A549 (cell line): ENCODE measurements at places on chromosomes 11 and 22.

- no peak for DNase-seq
Measured at GRCh38 chr22:47196166-47196849, 433.9 kb downstream of the TBC1D22A start.

- no peak for DNase-seq
Measured at GRCh38 chr22:50104141-50104544, 14.3 kb downstream of the MOV10L1 start.

DNA sequence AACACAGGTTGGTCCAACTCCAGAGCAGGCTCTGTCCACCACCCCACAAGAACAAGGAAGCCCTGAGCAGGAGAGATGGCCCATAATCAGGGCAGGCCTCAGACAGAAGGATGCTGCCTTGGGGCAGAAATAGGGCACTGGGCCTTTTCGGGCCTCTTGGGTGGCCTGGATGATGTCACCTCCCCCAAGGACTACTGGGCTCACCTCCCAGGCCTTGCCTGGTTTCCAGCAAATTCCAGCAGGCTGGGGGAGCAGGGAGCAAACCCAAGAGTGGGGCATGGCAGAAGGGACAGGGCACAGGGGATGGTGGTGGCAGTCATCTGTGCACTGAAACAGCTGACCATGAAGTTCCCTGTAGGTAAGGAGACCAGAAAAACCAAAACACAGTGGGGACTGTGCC, 5.3 kb upstream of the NAA40 start:
- no peak for DNase-seq

GRCh38 chr11:113896156-113896879, 8.3 kb upstream of the HTR3B start:
- peak; percentile 22 for DNase-seq

DNA sequence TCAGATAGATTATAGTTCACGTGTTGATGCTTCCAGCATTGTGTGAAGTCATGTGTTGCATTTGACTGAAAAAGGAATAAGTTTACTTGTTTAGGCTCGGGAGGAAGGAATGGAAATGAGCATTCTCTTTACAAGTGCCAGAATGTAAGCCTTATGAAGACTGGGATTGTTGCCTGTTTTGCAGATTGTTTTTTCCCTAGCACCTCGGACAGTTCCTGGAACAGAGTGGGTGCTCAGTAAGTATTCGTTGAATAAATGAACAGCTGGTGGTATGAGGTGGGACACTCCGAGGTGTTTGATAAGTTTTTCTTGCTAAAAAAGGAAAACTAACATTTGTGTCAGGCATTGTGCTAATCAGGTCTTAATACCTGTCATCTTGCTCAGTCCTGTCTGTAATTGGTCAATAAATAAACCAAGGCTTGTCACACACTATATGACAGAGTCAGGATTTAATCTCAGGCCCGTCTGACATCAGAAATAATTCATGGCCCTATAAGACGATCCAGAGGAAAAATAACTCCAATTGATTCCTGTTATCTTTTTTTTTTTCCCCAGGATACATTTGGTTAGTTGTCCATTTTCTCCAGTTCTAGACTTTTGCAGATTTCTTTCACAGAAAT, 304.7 kb downstream of the NELL1 start:
- no peak for DNase-seq

DNA sequence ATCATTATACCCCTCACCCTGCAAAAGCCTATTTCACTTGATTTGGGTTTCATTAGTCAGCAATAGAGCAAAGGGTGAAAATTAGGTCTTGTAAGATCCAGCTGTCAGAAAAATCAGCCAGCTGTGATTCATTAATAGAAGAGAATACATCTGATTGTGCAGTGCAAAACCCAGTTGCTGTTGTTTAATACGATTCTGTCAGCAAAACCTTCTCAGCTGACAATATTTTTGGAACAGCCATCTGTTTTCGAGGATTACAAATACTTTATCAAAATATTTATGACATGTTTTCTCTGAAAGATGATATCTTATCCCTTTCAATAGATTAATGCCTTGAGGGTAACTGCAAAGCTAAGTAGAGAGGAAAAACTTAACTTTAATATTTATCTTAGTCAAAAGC, 1354.0 kb upstream of the RAG2 start:
- no peak for DNase-seq

- peak; percentile 53 for DNase-seq
Measured at GRCh38 chr11:3959015-3959902, 103.8 kb downstream of the STIM1 start.

DNA sequence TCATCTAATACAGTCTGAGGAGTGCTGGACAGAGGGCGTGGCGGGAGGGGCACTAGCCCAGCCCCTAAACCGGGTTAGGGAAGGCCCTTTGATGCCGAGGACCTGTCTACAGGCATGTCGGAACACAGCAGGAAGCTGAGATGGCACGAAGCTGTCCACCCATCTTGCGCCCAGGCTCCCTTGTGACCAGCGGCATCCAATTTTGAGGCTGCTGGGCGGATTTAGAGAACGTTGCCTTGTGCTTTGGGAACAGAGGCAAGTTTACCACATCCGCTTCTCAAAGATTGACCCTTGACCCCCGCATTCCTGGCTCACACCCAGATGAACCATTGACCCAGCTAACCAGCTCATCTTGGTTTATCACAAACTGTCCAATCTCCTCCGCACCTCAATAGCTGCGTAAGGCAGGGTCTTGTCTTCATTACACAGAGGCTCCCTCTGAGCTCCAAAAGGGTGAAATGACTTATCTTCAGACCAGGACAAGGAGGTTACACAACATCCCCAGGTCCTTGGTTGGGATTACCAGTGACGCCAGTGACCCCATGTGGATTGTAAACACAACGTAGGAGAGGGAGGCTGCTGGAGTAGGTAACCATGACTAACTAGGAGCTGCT, 4.5 kb downstream of the FAM83F start:
- peak; percentile 61 for DNase-seq

DNA sequence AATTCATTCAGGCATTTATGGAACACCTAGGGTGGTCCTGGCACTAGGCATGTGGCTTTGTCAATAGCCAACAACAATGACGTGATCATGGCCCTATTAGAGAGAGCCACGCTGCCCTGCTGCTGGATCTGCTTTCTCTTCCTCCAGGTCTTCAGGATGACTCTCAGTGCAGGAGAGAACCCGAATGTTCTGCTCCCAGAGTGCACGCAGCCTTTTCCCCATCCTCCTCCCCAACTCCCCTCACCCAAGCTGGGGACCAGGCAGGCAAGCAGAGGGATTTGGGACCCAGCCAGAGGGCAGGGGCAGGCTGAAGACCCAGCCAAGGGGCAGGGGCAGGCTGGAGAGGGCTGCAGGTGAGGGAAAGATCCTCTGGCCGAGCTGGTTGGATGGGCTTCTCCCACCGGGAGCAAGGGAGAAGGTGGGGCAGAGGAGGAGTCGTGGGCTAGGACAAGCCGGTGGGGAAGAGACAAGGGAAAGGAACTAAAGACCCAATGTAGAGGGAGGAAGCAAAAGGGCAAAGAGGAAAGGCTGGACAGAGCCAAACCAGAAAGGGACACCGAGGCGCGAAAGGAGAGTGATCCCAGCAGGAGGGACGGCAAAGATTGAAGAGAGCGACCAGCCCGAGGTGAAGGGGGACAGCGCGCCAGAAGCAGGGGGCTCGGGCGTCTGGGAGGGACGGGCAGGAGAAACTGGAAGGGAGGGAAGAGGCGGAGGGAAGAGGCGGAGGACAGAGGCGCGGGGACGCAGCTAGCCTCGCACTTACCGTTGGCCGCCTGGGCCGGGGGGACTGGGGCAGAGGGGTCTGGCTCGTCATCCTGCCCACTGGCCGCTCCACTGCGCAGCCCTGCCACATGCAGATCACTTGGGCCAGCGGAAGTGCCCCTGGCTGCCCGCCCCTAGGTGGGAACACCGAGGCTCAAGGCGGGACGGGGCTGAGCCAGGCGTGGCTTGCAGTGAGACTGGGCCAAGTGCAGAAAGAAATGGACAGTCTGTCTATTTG, at the start of gene KCTD14:
Gene KCTD14 (minus strand): TSS at position 880 of the 1,000 bp plus-strand sequence. CDS start 27 bp downstream, at position 853.
- DNase-seq, result no peak

- peak; percentile 60 for DNase-seq
Measured at GRCh38 chr11:34356913-34357700, 703 bp downstream of the ABTB2 start.

GRCh38 chr22:45533703-45534102, 31.0 kb downstream of the FBLN1 start:
- DNase-seq, result no peak

DNA sequence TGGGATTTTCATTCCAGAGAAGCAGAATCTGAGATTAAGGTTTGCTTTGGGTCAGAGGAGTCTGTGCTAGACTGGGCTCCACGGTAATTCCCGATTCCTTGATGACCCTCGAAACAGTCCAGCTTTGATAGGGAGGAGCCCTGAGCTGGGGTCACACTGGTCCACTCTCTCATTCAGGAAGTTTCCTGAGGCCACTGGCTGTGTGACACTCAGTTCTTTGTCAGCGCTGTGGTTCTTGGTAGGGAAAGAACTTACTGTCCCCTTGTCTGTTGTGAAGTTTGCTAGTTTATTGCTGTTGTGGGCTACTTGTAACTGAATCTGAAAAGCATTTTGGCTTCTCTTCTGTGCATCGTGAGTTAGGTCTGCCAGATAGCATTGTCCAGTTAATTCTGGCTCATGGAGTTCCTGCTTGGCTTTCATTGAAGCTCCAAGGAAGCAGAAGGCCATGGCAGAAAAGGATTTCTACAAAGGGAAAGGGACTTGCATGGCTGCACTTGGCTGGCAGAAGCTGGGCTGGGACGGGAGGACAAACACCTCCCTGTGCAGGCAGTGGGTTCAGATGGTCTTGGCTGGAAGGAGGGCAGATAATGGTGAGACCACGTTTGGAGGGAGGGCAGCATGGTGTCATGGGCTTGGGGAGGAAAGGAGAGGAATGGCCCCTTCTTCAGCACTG, 23.3 kb downstream of the BCR start:
- DNase-seq, result no peak

DNA sequence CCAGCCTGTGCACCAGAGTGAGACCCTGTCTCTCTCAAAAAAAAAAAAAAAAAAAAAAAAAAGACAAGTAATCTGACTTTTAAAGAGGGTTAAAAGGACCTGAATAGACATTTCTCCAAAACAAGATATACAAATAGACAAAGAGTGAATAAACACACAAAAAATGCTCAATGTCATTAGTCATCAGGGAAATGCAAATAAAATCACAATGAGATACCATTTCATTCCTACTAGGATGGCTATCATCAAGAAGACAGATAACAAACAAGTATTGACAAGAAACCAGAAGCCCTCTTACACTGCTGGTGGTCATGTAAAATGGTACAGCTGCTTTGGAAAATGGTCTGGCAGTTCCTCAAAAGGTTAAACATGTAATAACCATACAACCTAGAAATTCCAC, 4.1 kb downstream of the RIC3 start:
- no peak for DNase-seq

DNA sequence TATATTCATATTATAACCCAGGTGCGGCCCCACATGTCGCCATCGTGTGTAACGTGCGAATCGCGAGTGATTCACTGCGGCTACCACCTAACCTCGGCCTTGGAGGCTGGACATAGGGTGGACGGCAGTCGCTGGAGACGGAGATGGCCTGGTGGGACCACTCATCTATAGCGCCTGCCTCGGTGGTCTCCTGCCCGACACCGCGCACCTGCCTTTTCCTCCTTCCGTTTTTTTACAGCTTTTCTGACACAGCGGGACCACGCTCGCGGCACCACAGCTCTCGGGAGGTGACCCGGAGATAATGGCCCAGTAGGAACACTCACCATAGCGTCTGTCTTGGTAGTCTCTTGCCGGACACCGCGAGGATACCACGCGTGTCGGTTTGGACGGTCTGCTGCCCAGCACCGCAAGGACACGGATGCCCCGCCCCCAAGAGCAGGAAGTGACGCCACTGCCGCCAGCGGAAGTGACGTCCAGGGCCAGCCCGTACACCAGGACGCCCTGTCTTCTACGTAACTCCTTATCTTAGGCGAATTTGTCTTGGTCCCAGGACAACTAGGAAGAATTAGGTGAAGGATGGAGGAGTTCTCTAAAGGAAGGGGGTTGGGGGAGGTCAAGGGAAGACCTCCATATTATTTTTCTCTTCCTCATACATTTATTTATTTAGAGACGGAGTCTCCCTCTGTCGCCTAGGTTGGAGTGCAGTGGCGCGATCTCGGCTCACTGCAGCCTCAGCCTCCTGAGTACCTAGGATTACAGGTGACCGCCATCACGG, 6.4 kb downstream of the SNU13 start:
- no peak for DNase-seq

GRCh38 chr11:83569134-83569805, 283.1 kb upstream of the CCDC90B start:
- no peak for DNase-seq

DNA sequence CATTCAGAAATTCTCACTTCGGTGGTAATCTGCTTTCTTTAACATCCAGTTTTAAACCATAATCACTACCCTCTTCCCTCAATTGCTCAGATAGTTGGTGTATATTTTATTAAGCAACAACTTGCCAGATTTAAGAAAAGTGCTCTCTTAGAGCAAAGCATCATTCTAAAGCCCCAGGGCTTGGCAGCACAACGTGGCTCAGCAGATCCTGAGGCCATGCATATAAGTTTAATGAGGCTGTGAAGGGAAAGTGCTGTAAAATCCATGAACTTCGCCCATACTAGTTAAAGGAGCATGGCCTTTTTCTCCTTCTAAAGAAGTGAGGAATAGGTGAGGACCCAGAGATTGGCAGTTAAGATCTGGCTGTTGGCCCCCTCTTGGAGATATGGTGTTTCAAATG, 482.3 kb upstream of the CCDC90B start:
- no peak for DNase-seq

DNA sequence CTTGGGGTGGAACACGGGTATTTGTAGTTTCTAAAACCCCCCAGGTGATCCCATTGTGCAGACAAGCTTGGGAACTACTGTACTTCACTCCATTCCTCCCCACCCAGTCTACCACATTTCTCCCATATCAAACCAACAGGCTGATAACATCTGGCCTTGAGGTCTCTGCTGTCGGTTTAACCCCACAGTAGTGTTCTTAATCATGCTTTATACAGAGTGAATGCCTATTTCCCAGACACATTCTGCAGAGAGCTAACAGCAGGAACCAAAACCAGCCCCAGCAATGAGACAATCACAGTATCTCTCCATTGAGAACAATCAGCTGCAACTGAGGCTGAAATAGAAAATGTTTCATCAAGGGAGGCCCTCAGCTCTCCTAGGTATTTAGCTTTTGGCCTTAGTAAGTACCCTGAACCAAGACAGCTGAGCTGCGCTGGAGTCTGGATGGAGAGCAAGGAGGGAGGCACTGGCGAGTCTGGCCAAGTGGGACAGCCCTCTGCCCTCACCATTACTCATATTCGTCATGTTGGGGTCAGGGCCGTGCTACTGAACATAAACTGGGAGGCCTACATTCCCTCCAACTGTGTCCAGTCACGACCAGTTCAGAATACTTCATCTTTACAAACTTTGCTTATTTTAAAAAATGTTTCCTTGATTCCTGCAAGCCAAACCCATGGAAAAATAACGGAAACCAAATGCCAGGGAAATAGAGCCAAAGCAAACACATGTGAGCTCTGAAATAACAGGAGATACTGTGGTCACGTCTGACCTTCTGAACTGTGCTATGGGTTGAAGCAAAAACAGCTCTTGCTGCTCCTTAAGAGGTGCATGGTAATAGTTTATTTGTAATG, 81.0 kb downstream of the CCDC34 start:
- DNase-seq, result peak; percentile 83

GRCh38 chr11:68753300-68753699, 2.0 kb upstream of the TESMIN start:
- DNase-seq, result no peak
